ENCODE measurements at places on chromosomes 3 and 15.

DNA sequence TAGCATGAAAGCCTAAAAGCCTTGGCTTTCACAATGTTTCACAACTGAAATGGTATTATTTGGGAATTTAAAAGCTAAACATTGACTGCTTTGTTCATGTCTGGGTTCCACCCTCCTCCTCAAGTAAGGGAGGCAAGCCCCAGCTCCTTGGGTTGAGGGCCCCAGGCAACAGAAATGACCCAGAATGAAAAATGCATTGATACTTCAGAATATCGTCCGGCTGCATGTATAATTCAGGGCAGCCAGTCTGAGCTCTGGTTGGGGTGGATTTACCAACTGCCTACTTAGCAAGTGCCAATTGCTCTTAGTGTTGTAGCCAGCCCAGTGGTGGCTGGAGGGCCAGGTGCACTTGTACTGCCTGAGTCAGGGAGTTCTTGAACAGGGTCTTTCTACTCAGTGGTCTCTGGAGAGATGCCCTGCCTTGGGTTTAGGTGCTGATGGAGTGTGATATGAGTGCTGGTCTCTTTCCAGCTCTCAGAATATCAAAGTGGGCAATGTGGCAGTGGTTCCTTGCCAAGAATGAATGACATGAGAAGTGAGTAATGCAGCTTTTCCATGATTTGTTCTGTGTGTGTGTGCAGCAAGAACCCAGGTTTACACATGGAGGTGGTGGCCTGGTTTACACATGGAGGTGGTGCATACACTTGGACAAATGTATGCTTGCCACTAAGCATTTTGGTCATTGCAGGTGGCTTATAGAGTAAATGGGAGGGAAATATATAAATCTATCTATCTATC, 40.9 kb upstream of the ADAMTSL3 start:
- DNase-seq: no peak

GRCh38 chr15:80923668-80924067, 66.0 kb downstream of the MESD start:
- DNase-seq: no peak

GRCh38 chr15:98755138-98755537, 106.8 kb downstream of the IGF1R start:
- DNase-seq: no peak

DNA sequence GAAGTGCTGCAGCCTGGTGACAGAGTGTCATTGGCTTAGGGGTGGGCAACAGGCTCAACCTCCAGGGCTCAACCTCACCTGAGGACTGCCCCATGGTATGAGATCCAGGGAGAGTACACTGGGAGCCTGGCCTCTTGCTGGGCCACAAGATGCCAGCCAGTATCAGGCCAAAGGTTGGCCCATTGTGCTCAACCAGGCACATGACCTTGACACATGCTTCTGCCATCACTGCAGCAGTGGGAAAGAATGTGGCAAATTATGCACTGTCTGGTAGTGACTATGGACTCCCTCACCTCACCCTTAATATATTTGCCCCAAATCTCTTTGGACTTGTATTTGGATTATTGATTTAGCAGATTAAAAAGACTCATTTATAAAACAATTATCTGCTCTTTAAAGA, 233.9 kb upstream of the GOLGA6L4 start:
- DNase-seq: no peak

- DNase-seq: no peak
Measured at GRCh38 chr3:162738784-162739183, 1242.2 kb downstream of the OTOL1 start.

- DNase-seq: no peak
Measured at GRCh38 chr3:166445865-166446264, 608.6 kb upstream of the BCHE start.

DNA sequence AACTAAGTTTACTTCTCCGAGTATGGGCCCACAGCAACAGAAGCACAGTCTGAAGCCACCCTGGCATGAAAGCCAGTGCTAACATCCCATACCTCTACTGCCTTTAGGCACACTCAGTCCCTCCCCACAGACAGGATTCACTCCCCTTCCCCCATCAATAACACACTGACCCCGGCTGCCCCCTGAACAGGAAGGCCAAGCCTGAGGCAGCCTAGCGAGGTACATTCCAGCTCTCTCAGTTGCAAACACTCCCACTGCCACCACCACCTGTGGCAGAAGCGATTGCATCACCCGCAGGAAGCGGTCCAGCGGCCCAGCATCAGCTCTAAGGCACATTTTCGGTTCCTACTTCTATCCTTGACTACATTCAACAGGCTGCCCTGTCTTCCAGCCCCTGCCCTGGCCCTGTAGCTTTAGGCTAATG, 7.0 kb upstream of the BMF start:
- DNase-seq: peak; percentile 69

DNA sequence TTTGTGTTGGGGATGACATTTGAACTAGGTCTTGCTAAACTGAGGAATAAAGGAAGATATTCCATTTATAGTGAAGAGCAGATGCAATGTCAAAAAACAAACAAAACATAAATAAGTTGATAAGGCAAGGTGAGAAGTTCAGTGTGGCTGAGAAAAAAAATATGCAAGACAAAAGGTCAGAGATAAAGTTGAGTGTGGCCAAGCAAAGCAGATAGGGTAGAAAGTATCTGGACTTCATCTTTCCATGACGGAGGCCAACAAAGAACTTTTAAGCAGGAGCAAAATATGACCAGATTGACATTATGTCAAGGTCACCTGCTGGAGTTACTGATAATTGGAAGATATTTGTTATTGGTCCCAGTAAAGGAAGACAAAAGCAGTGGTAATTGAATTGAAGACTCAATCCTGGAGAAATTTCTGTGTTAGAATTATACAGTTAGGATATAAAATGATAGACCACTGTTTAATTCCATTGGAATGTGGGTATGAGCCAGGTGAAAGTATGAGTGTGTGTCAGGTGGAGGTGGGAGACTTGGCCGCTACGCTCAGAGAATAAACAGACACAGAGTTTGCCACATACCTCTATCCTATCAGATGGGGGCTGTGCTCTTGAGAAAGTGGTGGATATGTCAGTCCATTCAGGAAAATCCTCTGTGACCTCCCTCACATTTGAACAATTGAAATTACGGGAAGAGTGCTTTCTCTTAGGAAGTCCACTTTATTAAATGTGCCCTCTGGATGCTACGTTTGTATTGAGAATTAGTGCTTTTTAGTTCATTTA, 28.1 kb downstream of the ADIPOQ start:
- no peak for DNase-seq

DNA sequence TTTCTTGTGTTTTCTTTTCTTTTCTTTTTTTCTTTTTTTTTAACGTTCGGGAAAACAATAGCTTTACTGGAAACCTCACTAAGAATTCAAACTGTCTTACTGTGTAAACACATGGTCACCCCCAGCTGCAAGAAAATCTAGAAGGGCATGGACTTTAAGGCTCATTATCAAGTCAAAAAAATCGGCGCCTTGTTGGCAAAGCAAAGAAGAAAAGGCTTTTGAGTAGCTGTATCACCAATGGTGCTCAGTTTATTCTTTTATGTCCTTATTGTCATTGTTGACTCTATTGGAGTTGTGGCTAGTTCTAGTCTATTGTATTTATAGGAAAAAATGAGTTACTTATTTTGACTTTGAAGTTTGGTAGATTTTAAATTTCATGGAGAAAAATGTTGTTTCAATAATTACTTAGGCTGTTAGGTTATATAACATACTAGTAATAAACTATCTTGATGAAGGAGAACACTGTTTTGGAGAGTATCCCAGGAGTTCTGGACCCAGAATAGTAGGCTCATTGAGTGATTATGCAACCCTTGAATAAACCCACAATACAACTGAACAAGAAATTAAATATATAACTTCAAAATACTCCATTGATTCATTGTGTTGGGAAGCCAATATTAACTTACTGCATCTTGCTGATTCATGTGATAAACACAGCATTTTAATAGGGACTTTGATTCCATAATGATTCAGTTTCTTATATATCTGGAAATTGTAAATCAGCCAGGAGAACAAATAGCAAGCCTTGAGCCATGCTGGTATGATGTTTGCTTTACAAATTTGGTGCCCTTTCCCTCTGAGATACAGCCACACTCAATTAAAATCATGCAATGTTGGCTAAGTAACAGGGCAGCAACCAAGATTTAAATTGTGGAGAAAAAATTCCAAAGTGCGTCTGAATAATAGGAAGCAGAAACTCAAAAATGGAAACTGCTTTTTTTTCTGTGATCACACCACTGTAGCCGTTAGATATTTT, 27.8 kb upstream of the GOLIM4 start:
- no peak for DNase-seq

DNA sequence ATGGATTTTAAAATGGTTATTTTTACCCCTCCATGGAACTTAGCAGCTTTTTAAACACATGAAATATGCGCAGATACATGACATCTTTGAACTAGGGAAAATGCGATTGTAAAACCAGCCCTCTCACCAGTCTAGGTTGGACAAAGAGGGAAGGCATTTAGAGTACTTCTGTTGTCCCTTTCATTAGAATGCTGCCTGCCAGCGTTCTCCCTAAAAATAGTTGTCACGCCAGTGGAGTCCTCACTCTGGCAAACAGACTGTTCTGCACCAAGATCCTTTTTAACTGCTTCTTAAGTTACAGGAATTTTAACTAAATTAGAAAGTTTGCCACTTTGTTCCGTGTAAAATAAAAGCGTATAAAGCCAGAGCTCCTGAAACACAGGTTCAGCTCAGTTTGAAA, 295.3 kb downstream of the VPS13C start:
- no peak for DNase-seq

DNA sequence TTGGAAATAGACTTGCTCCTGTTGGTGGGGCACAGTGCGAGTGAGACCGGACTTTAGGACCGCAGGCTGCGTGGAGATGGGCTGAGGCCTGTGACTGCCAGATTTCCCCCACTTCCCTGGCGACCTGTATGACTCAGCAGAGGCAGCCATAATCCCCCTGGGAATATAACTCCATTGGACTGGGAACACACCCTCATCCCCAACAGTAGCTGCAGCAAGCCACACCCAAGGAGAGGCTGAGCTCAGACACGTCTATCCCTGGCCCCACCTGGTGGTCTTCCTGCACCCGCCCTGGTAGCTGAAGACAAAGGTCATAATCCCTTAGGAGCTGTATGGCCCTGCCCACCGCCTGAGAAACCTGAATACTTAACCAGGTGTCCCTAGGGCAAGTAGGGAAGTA, 42.6 kb downstream of the DZIP1L start:
- no peak for DNase-seq

GRCh38 chr3:175338775-175339535, 479.8 kb downstream of the NAALADL2 start:
- peak; percentile 85 for DNase-seq

- DNase-seq: no peak
Measured at GRCh38 chr3:105904251-105904650, 35.4 kb upstream of the CBLB start.

GRCh38 chr3:149767720-149768119, 15.4 kb upstream of the COMMD2 start:
- DNase-seq: no peak

- peak; percentile 24 for DNase-seq
Measured at GRCh38 chr3:73516631-73517030, 108.1 kb downstream of the PDZRN3 start.

DNA sequence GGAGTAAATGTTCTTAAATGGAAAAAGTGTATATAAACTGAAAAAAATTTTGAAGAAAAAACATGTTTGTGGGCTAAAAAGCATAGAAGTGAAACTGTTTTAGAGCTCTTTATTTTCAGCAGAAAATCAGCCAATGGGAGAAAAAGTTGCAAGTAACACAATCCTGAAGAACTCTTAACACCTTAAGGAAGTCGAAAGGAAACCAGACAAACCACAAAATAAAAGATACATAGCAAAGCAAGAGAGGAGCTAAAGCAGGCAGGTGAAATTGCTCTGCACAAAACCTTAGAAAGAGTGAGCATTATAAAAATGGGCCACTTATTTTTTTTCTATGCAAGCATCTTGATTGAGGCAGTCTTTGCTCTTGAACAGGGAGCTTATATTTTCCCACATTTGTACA, 300.5 kb downstream of the RAP2B start:
- DNase-seq: no peak

GRCh38 chr15:78995921-78996893, 51.4 kb upstream of the CTSH start:
- DNase-seq: no peak
